Naive thymus-derived CD4-positive, alpha-beta T cell (primary cell): ENCODE measurements at places on chromosomes 1 and 21. TPM values are rescaled to one million over a fixed set of nuclear protein-coding genes. Genes with fewer than 3 reads are reported as not detected.

DNA sequence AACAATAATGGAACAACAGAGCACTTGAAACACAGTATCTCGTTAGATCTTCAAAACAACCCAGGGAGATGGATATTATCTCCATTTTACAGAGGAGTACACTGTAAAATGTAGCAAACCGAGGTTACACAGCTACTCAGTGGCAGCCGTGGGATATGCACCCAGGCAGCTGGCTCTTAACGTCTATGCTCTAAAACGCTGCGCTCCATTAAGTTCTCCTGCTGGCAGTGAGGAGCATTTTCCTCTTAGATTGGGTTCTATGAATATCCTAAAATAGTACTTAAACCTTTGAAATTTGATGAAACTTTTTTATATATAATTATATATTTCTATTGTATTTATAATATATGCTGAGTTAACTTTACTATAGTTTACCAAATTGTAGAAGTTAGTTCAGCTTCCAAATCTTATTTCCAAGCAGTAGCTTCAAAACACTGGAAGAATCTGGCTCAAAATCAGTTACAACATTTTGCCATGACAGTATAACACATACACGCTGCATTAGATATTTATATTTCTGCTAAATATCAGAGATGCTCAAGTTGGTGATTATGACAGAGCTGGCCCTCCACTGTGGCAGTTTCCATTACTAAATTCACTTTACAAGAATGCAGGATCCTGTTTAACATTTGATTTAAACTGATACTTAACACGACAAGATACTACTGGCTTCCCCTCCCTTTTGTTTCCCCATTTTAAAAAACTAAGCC is 49.5 kb downstream of the TGFBR3 start:
- DNase-seq, result no peak

DNA sequence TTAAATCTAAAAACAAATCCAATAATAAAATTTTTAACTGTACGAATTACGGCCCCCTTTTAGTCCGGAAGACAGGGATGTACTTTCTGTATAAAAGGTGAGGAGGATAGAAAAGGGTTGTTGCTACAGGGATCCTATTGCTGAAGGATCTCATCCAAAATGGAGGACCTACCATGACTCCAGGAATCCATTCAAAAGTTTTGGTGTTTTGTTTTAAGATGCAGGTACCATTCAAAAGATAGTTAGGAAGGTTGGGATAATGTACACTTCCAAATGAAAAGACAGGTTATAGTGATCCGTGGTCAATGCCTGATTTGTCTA is 1.3 kb upstream of the ENAH start:
- DNase-seq, result no peak

GRCh38 chr21:29725025-29725736 is 214.6 kb downstream of the GRIK1 start:
- no peak for DNase-seq

DNA sequence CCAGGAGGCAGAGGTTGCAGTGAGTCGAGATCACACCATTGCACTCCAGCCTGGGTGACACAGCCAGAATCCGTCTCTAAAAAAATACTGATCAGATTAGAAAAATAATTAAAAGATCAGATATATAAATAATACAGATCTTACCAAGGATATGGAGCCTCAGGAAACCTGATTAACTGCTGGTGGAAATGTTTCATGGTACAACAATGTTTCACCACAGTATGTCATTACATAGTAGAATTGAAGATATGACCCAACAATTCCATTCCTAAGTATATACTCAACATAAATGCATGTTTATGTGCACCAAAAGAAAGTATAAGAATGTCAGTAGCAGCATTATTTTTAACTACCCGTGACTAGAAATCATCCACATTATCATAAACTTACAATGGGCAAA is 41.7 kb downstream of the CD53 start:
- no peak for DNase-seq

Gene CFHR1
- total RNA-seq, result not detected

Gene NDUFV3
- total RNA-seq, result 25.3 TPM

DNA sequence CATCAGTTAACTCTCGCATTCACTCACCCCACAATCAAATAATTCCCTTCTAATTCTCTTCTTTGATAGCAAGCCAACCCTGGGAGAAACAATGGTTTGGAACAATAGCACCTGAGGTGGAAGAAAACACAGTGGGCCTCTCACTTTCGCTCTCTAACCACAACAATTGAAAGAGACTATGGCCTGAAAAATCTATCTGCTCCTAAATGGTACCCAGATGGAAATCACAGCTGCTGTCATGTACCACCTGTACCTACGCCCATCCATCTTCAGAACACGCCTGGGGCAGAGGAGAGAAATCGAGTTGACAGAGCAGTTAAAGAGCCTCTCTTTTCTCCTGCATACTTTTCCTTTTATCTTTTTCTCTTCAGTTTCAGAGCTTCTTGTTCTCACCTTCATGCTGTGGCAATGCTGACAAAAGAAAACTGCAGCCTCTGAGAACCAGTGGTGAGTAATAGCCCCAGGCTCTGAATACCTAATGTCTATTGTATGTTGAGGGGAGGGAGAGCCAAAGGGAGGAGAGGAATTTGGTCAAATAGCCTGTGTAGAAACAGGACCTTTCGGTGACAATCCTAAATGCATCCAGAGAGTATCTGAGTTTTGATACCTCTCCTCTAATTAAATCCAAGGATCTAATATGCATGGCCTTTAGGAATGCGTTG is 57.7 kb downstream of the ZC3H11B start:
- DNase-seq, result no peak
